OCI-M1 (cell line): ENCODE measurements at places on chromosomes 13 and 19.

DNA sequence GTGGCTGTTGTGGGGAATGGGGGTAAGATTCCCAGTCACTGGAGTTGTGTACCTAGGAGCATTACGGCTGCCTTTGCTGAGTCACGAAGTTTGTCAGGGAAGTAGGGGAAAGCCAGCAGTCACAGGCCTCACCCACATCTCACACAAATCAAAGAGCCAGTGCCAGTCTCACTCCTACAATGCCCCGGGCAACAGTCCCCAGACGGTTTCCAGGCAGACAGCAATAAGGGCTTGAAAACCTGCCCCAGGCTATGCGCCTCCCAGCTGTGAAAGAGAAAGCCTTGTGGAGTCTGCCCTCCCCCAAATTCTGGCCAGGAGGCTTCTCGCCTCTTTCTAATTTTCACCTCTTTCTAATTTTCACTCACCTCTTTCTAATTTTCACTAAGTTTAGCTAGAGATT is 142.3 kb upstream of the EDNRB start:
- DNase-seq, result no peak

DNA sequence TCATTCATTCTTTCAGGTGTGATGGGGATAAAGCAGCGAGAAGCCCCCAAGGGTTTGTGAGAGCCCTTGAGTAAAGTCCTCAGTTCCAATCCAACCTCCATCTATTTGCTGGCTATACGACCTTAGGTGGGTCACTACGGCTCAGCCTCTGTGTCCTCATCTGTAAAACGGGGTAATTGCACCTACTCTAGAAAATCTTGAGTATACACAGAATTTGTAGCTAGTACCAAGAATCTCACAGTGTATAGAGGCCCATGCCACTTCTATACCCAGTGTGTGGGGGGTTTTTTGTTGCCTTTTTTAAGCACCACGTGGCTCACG is 406 bp upstream of the DNMT1 start:
- no peak for DNase-seq

DNA sequence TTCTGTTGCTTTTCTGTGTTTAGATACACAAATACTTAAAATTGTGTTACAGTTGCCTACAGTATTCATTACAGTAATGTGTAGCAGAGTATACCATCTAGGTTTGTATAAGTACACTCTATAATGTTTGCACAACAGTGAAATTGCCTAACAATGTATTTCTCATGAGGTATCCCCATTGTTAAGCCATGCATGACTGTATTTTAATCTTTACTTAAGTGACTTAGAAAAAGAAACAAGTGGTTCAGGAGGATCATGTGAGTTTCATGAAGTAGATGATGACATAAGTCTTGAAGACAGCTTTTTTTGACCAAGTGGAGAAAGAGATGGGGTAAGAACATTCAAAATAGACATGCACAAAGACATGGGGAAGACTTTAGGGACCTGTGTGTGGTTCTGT is 8.4 kb upstream of the KCTD4 start:
- DNase-seq, result no peak

DNA sequence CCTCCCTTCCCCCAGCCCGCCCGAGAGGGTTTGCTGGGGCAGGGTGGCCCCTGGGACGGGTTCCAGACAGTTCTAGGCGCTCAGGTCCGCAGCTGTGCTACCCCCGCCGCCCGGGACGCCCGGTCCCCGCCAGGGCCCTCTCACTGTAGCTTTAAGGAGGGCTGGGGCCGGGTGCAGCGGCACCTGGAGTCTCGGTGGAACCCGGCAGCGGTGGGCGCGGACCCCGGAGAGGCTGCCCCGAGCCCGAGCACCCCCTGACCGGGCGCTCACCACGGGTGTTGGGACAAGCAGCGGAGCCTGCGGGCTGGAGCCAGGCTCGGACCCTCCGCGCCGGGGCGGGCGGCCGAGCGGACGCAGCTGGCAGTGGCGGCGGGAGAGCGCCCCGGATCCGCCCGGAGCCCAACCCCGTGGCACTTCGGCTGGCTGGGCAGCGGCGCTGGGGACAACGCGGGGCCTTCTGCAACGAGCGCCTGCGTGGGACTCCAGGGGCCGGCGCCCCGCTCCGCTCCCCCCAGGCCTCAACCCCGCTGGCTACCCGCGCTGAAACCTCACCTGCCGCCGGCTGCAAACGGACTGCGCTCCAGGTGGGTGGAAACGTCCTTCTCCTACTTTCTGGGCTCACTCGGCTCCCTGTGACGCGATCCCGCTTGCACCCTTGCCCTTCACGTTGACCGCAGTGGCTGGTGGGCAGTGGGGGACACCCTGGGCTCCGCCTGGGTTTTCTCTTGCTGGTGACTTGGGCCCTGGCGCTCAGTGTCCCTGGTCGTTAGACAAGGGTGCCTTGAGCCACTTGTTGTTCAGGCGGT is 81.1 kb downstream of the ZNF429 start:
- DNase-seq, result no peak

DNA sequence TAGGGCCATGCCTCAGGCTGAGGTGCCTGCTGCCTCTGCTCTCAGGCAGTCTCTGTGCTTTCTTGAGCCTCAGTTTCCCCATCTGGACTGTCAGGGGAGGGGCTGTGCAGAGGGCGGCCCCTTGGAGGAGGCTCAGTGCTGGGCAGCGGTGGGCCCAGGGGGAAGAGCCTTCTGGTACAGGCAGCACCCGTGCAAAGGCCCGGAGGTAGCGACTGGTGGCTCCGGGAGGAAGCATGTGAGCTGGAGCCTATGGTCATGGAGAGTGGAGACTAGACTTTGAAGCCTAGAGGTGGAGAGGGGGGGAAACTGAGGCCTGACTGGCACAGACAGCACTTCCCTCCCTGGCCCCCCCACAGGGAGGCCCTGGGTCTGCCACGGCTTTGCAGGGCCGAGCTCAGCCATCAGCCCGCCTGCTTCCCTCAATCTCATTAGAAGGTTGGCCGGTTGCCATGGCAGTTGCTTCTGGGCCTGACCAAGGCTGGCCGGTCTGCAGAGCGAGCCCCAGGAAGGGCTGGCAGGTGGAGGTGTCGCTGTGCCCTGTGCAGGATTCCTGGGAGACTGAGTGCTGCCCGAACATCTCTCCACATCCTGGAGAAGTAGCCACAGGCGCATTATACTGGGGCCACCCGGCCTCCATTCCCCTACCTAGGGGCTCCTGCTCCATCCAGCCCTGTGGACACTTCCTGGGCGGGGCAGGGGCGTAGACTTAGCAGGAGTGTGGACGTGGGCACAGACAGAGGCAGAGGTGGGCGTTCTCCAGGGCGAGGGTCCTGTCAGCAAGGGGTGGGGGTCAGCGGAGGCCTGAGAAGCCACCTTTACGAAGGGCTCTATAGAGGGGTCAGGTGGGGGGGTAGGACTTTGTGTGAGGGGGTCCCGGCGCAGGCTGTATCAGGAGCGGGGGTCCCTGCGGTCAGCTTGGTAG is 53.2 kb downstream of the CRTC1 start:
- no peak for DNase-seq
